CD4-positive, alpha-beta T cell treated with Interferon gamma for 1 hour (primary cell): ENCODE measurements at places on chromosomes 12 and 14.

DNA sequence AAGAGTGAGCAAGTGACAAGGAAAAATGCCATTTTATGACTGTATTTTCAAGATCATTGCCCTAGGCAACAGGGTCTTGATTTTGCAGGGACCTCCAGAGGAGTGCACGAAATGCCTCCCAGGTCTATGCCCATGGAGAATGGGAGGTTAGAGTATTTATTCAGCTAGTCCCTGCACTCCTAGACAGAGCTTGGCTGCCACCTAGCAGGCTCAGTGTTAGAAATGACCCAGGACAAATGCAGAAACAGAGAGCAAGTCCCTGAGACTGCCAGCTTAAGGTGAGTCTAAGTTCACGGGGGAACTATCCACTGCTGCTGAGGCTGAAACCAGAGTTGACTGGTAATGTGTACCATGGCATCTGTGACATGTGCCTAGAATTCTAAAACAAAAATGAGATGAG, 506.4 kb downstream of the MED13L start:
- DNase-seq: no peak

GRCh38 chr12:29035112-29035511, 114.0 kb upstream of the FAR2 start:
- DNase-seq: no peak

DNA sequence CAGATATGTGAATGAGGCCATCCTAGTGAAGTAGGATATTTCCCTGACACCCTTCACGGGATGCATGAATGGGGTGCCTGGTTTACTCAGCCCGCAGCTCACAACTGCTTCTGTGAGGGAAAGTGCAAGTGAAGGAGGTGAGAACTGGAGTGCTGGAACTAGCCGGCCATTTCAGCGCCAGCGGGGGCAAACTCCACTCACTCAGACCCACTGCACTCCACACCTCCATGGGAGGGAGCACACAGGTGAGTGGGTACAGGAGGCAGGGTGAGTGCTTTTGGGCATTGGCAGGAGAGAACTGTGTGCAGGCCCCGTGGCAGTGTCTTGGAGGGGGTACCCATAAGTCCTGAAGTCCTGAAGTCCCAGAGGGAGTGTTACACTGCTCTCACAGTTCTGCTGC, 1008.4 kb downstream of the SLC6A15 start:
- DNase-seq: no peak

DNA sequence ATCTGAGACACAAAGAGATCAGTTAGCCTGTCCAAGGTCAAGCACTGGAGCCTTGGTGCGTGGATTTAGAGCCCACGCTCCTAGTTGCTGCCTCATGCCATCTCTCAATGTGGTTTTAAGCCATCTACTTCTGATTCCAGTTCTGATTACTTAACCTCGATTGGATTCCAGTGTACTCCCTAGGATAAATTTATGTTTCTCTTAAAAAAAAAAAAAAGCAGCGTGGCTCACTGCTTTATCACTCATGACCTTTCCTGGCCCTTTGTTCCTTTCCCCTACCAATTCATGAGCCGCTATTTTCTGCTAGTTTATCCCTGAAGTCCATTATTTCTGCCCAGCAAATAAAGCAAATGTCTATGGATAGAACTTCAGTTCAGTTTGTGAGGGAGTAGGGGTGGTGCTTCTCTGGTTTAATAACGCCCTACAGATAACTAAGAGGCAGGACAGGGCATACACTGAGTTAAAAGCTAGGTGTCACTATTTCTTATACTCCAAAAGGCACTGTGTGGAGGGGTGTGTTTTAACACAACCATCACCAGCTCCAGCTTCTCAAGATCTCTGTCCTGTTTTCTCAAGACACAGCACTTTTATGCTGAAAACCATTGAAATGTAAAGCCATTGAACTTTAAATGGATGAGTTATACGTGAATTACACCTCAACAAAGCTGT, 9.8 kb upstream of the PARP11 start:
- DNase-seq: no peak

- no peak for DNase-seq
These were observed 93.8 kb downstream of the BCL11B start for GRCh38 chr14:99177886-99178835.

- DNase-seq: no peak
These were observed 113.5 kb downstream of the SCARB1 start for GRCh38 chr12:124750149-124750656.

DNA sequence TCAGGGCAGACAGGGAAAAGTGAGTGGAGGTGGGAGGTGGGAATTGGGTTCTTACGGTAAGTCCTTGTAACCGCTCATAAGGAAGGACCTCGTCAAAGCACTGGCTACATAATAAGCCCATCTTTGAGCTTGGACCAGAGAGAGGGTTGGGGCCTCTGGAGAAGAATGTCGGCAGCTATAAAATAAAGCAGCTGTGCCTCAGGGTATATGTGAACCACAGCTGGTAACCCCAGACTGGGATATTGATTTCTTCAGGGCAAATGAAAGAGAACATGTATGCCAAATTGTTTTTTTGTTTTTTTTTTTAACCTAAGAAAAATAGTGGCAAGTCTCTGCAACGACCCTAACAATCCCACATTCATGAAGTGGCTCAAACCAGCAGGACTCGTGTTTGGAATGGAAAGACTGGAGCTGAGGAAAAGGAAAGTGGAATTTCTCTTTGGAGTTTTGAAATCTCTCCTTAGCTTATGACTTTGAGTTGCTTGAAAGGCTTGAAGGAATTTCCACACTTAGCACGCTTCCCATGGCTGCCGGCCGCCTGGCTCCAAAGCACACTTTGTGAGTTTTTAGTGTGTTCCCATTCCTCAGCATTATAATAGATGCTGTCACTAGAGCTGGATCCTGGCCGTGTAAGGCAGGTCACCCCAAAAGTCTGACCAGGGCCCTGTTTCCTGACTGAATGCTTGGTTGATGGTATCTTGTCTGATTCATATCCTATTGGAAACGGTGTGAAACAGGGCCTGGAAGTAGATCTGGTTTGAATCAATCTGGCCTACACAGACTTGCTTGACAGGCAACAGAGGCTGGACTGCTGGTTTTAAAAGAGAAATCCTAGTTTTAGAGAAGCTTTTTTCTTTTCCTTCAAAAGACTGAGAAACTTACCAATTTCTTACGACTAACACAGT, 244.7 kb downstream of the MSRB3 start:
- no peak for DNase-seq
